ENCODE measurements at places on chromosomes 12 and 14. TPM values are rescaled to one million over a fixed set of nuclear protein-coding genes. Genes with fewer than 3 reads are reported as not detected.

Gene AICDA
- total RNA-seq = not detected

Gene COX8C
- total RNA-seq = not detected

Gene ZNF891
- 0.86 TPM for total RNA-seq

Gene KCNC2
- total RNA-seq = 0.43 TPM
